ENCODE measurements at places on chromosomes 12 and 14.
A peak's percentile ranks its signal among the peaks of the same experiment; 100 is the strongest.

DNA sequence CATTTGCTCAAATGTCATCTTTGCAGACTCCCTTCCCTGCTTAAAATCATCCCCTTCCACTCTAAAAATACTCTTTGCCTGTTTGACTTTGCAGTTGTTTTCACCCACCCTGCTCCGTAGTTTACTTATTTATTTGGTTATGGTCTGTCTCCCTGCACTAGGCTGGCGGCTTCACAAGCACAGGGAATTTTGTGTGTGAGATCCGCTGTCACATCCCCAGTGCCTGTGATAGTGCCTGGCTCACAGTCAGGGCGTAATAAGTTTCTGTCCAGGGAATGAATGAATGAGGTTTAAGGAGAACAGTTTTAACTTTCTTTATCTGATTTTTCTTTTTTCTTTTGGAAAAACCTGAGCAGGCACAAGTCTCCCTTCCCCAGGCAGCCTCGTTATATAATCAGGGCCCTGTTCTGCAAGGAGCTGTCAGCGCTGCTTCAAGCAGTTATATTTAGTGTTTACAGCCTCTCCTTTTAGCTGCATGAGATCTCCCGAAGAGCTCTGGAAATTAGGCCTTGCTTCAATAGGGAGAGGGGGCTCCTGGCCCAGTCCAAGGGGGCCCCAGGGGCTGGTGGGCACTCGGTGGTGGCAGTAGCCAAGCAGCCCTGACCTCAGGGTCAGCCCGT lies 107.1 kb downstream of the AACS start:
- no peak for DNase-seq

DNA sequence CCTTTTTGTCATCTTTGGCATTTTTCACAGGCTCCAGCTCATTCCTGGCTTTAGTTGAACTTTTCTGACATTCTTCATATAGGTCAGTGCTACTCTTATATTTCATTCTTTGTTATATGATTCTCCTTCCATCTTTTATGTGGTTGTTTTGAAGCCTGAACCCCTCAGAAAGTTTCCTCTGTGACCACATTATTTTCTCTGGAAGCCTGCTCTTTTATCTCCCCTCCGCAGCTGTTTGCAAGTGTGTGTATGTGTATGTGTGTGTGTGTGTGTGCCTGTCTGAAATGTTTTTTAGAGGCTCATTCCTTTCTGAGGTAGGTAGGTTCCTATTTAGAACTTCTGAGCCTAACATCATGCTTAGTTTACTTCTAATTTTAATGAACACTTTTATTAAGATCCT lies 47.6 kb downstream of the ANO4 start:
- DNase-seq = no peak

DNA sequence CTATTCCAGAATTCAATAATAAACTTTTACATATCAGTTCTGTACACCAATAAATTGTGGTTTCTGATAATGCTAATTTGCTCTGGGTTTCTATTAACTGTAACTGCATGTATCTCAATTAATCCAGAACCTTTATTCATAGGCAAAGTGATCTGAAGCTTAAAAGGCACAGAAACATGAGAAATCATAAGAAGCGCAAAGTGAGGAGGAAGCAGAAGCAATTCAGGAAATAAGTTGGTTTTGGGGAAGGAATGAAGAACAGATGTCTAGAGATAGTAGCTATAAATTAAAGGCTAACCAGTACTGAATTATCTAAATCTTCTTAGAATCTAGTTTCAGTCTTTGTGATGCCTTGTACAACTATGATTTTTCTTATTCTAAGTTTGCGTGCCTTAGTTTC lies 24.6 kb downstream of the KERA start:
- no peak for DNase-seq

GRCh38 chr12:19110221-19110940 lies 19.2 kb upstream of the PLEKHA5 start:
- DNase-seq = no peak

- no peak for DNase-seq
Observed at GRCh38 chr14:85344171-85344570, 185.8 kb upstream of the FLRT2 start.

DNA sequence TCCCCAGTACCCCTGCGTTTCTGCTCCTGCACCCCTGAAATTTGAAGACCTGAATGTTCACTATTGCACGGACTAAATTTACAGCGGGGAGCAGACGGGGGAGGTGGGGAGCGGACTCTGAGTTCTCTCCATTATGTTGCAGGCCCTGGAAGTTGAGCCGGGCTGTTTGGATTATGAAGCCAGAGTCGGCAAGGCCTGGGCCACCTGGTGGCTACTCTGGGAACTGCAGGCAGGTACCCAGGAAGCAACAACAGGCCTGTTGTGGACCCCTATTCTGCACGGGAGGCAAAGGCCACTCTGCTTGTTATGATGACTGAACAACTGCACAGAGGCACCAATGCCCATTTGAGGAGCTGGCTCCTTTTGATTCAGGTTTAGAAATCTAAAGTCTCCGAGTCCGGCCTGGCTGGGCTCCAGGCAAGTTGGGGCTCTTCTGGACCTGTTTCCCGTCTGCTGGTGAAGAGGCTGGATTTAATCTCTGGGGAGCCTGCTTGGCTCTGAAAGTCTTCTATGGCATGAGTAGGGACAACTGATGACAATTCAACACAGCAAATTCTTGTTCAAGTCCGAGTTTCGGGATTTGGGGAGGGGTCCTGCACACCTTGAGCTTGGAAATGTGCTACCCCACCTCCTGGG lies 34.1 kb upstream of the FAM181A start:
- peak; percentile 48 for DNase-seq

GRCh38 chr14:91047174-91047753 lies 13.2 kb downstream of the RPS6KA5 start:
- no peak for DNase-seq

GRCh38 chr14:74860899-74861733 lies 14.8 kb downstream of the PROX2 start:
- peak; percentile 82 for DNase-seq

DNA sequence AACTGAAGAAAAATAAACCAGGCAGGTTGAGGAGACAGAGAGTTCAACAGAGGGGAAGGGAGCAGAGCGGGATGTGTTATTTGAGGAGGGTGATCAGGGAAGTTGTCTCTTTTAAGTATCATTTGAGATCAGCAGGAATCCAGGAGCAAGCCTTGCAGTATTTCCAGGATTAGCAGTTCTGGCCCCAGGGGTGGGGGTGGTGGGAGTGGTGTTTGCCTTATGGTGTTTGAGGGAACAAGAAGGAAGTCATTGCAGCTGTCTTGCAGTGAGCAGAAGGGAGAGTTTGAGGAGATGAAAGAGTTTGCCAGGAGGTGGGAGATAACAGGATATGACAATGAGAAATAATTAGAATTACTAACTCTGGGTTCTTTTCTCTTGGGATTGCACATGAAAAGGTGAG lies 418.6 kb downstream of the NELL2 start:
- DNase-seq = no peak

DNA sequence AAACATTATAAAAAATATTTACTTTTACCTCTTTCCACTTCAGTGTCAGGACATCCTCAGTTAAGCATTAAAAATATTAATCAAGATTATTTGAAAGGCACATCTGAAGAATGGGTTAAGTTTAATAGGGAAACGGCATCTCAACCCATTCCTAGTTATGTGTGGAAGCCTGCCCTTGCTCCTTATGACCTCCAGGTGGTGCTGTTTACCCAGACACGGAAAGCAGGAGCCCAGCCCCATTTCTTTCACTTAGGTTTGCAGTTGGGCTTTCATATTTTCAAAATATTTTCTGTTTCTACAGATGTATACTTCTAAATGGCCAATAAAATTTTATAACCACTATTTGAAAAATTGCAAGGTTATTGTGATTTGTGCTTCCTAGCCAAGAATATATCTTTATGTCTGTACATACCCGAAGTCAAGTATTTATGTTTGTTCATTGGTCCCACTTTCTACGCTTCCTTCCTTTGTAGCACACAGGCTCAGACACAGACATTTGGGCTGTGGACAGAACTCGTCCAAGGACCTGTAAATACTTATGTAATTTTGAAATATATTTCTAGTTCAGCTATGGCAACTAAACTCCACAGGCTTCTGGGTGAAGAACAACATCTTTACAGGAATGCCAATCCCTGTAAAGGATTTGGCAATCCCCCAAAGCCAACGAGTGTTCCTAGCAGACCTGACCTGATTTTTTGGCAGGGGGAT lies 247.1 kb downstream of the AKAP6 start:
- DNase-seq = peak; percentile 1

DNA sequence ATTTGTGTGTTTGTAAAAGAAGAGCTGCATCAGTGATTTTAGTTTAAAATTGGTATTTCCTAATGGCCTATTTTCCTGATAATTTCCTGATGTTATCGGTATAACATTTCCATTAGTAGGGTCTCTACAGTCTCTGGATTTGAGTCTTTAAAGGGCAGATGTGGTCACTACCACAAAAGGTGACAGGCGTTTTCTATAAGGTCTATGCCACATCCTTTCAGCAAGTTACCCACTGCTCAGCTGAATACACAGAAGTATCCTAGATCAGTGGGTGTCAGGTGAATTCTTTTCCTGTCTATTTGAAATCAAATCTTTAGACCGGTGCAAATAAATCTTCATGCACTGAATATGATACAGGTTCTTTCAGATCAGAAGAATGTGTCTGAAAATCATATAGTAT lies 90.2 kb downstream of the LIN7A start:
- DNase-seq = no peak

Data from activated effector memory CD4-positive, alpha-beta T cell treated with Interleukin-2 at 50 U/mL for 16 hours (primary cell).